ENCODE measurements at places on chromosomes 11 and 22. TPM values are rescaled to one million over a fixed set of nuclear protein-coding genes. Genes with fewer than 3 reads are reported as not detected.

DNA sequence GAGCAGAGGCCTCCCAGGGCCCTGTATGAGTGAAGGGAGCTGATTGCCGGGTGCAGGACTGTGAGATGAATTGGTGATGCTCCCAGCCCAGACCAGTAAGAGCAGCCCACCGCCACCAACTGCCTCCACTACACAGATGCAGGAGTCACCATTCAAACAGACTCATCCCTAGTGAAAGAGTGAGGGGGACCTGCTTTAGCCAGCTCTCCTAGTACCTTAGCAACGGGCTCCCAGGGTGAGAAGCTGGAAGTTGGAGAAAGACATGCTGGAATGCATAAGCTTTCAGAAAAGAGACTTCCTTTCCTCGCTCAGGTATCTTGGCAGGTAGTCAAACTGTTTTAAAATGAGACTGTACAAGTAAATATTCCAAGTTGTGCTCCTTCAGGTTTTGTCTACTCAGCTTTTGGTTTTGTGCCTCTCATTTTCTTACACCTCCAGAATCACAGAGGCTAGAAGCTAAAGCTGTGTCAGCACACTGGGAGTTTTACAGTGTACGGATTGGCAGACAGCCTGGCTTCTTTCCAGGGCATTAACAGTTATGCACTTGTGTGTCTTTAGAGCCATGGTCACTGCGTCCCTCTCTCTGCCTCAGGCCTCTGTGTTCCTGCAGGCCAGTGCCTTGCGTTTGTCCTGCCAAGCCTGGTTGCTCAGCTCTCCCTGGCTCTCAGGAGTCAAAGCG is 146.2 kb downstream of the ATXN10 start:
- H3K27ac ChIP-seq = no peak overlapping the region
- peak; percentile 72 for DNase-seq
- no peaks in the 10 kb centered on the region for H3K27me3 ChIP-seq
- H3K36me3 ChIP-seq = peaks cover 6% of the 10 kb centered on the region
- no peaks in the 10 kb centered on the region for H3K4me1 ChIP-seq

DNA sequence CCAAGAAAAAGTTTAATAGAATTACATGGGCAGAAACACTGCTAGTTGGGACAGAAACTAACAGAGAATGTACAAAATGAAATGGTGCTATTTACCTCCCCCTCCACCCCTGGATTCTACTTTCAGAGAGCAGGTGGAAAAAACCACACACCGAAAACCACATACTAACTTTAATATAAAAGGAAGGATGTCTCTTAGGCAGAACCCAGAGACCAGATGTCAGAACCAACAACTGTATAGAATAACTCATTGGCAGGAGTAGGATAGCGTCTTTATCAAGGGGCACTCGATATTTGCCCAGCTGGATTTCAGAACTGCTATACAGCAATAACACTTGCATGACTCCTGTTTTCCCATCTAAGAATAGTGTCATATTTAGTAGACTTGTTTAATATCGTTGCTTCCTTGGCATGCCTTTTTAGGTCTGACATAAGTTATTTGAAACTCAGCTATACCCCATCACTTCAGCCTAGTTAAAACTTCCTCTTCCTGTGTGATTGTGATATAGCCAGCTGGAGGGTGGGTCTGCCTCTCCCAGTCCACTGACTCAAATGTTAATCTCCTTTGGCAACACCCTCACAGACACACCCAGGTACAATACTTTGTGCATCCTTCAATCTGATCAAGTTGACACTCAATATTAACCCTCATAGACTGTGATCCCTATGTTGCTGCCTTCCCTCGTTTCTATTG is 1.2 kb downstream of the SLC22A25 start:
- DNase-seq = no peak
- H3K27ac ChIP-seq = no peak overlapping the region
- no peak overlapping the region for H3K4me3 ChIP-seq
- H3K36me3 ChIP-seq = no peaks in the 10 kb centered on the region
- H3K27me3 ChIP-seq = peaks cover under 1% of the 10 kb centered on the region

DNA sequence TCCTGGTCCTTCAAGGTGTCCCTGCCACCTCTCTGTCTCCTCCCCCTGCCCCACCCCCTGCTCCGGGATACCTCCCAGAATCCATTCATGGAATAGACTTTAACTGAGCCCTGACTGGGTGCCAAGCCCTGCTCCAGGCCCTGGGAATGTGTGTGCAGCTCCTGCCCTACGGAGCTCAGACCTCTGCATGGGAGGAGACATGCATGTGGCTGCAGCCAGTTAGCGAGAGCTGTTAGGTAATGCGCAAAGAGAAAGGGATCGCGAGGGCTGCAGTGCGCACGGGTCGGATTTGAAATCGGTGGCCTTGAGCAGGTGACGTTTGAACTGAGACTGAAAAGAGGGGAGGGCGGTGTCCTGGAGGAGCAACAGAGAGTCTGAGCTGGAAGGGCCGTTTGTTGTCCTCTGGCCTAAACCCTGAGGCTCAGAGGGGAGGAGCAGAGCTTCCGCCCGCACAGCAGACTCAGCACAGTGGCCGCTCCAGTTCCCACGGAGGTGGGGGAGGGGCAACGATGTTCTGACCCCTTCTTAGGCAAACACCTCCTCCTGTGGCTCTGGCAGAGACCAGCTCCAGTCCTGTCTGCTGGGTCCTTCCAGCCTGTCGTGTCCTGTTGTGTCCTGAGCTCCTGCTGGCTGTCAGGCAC is 19.8 kb upstream of the LRRC10B start:
- peaks cover 26% of the 10 kb centered on the region for H3K4me1 ChIP-seq
- H3K27ac ChIP-seq = peak overlapping the region; percentile 44
- no peaks in the 10 kb centered on the region for H3K27me3 ChIP-seq
- peaks cover 7% of the 10 kb centered on the region for H3K36me3 ChIP-seq
- DNase-seq = peak; percentile 74

GAB2 gene
- total RNA-seq = 4.6 TPM

BARX2 gene
- total RNA-seq = 1.5 TPM

DNA sequence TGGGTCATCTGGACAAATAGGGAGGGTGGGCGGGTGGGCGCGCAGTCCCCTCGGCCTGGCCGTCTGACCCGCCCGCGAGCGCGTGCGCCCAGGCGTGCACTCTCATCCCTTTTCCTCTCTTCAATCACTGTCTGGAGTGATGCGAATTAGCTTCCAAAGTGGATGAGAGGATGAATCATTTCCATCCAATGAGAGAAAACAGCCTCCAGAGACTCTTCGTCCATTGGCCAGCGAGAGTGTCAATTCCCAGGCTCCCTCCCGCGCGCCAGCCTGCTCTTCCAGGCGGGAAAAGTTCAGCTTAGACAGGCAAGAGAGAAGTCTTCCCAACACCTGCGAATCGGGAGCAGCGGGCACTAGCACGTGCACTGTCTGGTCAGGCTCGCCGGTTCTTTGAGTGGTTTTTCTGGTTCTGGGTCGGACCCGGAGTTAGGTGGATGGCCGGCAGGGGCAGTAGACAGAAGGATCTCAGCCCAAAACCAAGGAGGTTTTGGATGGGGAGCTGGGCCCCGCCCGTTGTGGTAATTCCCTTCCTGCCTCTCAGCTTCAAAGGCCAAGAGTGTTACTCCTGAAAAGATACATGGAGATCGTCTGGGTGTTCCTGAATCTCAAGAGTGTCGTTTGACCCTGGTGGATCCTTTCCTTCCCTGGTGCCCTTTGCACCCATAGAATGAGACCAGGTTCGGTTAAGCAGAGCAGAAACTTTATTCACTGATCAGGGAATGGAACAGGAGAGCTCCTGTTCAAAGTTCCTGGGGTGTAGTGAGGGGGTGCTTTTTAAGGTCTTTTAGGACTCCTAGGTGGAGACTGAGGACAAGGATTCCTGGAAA is 33.4 kb upstream of the GLYATL1 start:
- peaks cover 14% of the 10 kb centered on the region for H3K4me1 ChIP-seq
- no peaks in the 10 kb centered on the region for H3K36me3 ChIP-seq
- peak; percentile 50 for DNase-seq
- H3K27me3 ChIP-seq = peaks cover 56% of the 10 kb centered on the region
- peak overlapping the region; percentile 40 for H3K4me3 ChIP-seq
- H3K27ac ChIP-seq = peak overlapping the region; percentile 53

- no peak overlapping the region for H3K27ac ChIP-seq
- H3K36me3 ChIP-seq = no peaks in the 10 kb centered on the region
- H3K4me3 ChIP-seq = no peak overlapping the region
- H3K4me1 ChIP-seq = no peaks in the 10 kb centered on the region
- DNase-seq = no peak
- no peaks in the 10 kb centered on the region for H3K27me3 ChIP-seq
These were observed 254.0 kb upstream of the PITPNB start for GRCh38 chr22:28172892-28173670.

DNA sequence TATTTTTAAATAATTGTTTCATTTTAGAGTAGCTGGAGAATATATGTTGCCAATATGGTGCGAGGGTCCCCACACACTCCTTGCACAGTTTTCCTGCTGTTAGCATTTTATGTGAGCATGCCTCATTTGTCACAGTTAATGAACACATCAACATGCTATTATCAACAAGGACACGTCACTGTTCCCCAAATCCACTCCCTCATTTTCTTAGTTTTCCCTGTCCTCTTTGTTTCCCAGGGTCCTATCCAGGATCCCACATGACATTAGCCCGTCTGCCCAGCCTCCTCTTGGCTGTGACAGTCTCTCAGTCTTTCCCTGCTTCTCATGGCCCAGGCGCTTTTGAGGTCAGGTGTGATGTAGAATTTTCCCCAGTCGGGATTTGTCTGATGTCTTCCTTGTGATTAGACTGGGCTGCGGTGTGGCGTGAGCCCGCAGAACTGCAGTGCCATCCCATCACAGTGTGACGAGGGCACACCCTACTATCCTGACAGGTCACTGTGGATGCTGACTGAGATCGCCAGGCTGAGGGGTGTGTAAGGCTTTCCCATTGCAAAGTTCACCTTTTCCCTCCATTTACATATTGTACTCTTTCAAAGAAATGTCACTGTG is 450.6 kb upstream of the B3GAT1 start:
- peaks cover 24% of the 10 kb centered on the region for H3K27me3 ChIP-seq
- H3K27ac ChIP-seq = no peak overlapping the region
- no peak for DNase-seq

CEP126 gene
- 52.5 TPM for total RNA-seq

DEPDC7 gene
- total RNA-seq = 17.9 TPM

HBG2 gene
- not detected for total RNA-seq

SCN3B gene
- total RNA-seq = 2.2 TPM

GRCh38 chr22:31829505-31829904 is 75.7 kb downstream of the DEPDC5 start:
- H3K4me1 ChIP-seq = peaks cover 10% of the 10 kb centered on the region
- H3K4me3 ChIP-seq = no peak overlapping the region
- H3K36me3 ChIP-seq = peaks cover 67% of the 10 kb centered on the region
- no peak for DNase-seq
- no peaks in the 10 kb centered on the region for H3K27me3 ChIP-seq
- peak overlapping the region; percentile 55 for H3K27ac ChIP-seq

CTR9 gene
- total RNA-seq = 26.6 TPM

- peak; percentile 42 for DNase-seq
- no peaks in the 10 kb centered on the region for H3K4me1 ChIP-seq
- no peaks in the 10 kb centered on the region for H3K36me3 ChIP-seq
- no peak overlapping the region for H3K27ac ChIP-seq
- no peak overlapping the region for H3K4me3 ChIP-seq
These were observed 1065.2 kb downstream of the JRKL start for GRCh38 chr11:97454988-97455387.

FGF19 gene
- total RNA-seq = not detected

DNA sequence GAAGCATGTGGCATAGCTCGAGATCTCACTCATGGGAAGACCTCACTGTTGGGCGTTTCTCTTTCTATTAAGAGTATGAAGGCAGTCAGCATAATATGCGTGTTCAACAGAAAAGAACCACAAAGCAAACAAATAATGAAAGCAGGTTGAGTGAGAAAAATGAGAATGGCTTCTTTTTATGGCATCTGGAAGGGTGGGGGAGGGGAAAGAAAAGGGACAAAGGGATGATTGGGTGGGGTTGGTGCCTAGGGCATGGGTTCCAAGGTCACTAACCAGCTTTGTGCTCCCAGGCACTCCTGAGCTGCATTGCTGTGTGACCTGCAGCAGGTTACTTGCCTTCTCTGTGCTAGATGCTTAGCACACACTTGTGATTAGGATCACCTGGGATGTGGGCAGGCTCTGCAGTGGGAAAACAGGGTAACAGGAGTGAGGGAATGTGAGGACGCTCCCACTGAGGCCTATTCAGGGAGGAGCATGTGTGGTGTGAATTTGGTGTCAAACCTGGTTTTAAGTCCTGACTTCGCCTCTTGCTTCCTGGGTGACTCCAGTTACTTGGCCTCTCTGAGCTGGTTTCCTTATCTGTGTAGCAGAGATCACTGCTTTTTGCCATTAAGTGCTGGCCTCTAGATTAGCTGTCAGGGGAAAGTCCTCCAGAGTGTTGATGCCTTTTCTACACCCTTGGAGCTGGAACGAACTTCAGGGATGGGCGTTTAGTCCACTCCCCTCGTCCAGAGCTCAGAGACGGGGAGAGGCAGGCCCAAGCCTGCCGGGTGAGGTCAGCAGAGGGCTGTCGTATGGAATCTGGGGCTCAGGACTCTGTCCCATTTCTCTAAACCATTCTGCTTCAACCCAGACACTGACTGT is 74.8 kb downstream of the KIAA1671 start:
- peak overlapping the region; percentile 62 for H3K27ac ChIP-seq
- H3K4me3 ChIP-seq = no peak overlapping the region
- no peaks in the 10 kb centered on the region for H3K27me3 ChIP-seq
- peaks cover 24% of the 10 kb centered on the region for H3K4me1 ChIP-seq
- peak; percentile 71 for DNase-seq
- H3K36me3 ChIP-seq = peaks cover 24% of the 10 kb centered on the region

OR51I1 gene
- total RNA-seq = not detected

DNA sequence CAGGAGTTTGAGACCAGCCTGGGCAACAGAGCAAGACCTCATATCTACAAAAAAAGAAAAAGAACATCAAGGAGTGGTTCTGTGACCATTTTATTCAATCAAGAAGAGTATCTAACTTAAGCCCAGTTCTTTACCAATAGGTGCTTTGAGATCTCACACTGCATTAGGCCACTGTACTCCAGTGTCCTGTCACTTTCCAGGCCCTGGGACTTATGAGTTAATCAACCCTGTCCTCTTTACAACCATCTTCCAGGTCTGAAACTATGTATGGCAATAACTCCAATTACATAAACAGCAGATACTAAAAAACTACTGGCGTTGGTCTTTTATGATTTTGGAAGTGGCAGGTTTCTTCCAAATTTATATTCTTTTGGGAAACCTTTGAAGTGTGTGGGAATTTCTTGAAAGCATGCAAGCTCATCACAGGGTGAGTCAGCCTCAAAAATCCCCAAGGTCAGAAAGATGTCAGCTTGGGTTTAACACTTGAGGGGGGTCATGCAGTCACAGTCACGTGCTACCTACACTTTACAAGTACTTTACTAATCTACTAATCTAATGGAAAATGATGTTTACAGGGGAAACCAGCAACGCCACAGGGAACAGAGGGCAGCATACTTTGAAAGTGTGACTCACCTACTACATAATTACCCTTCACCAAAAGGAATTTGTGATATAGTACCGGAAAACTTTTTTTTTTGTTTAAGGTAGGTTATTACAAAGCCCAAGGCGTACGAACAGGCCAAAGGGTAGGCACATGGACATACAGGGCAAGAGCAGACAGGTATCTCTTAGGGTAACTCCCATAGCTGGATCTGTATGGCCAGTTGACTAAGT is 15.6 kb downstream of the PISD start:
- H3K36me3 ChIP-seq = peaks cover 77% of the 10 kb centered on the region
- H3K4me1 ChIP-seq = peaks cover 27% of the 10 kb centered on the region
- H3K27ac ChIP-seq = no peak overlapping the region
- DNase-seq = no peak

GRCh38 chr22:32375678-32376450 is 18.2 kb downstream of the RFPL3 start:
- no peaks in the 10 kb centered on the region for H3K27me3 ChIP-seq
- H3K4me3 ChIP-seq = no peak overlapping the region
- H3K4me1 ChIP-seq = no peaks in the 10 kb centered on the region
- no peak for DNase-seq
- H3K36me3 ChIP-seq = no peaks in the 10 kb centered on the region
- no peak overlapping the region for H3K27ac ChIP-seq

- DNase-seq = peak; percentile 95
- H3K36me3 ChIP-seq = no peaks in the 10 kb centered on the region
- H3K4me1 ChIP-seq = peaks cover 56% of the 10 kb centered on the region
- H3K27me3 ChIP-seq = peaks cover 4% of the 10 kb centered on the region
These were observed 3.5 kb downstream of the ESAM start for GRCh38 chr11:124758355-124759265.

MACROD1 gene
- 18.0 TPM for total RNA-seq

Data from stomach (tissue), 19 donors.